ENCODE measurements at places on chromosomes 16 and 17. TPM values are rescaled to one million over a fixed set of nuclear protein-coding genes. Genes with fewer than 3 reads are reported as not detected.

GRCh38 chr17:31582151-31582907 is 190.9 kb downstream of the RAB11FIP4 start:
- no peaks in the 10 kb centered on the region for H3K27me3 ChIP-seq
- H3K27ac ChIP-seq = no peak overlapping the region
- H3K4me3 ChIP-seq = no peak overlapping the region
- H3K36me3 ChIP-seq = no peaks in the 10 kb centered on the region
- H3K4me1 ChIP-seq = no peaks in the 10 kb centered on the region

- peak; percentile 37 for DNase-seq
- H3K27me3 ChIP-seq = peaks cover 60% of the 10 kb centered on the region
- no peaks in the 10 kb centered on the region for H3K36me3 ChIP-seq
Observed at GRCh38 chr17:4785311-4786105, 656 bp downstream of the VMO1 start.

DNA sequence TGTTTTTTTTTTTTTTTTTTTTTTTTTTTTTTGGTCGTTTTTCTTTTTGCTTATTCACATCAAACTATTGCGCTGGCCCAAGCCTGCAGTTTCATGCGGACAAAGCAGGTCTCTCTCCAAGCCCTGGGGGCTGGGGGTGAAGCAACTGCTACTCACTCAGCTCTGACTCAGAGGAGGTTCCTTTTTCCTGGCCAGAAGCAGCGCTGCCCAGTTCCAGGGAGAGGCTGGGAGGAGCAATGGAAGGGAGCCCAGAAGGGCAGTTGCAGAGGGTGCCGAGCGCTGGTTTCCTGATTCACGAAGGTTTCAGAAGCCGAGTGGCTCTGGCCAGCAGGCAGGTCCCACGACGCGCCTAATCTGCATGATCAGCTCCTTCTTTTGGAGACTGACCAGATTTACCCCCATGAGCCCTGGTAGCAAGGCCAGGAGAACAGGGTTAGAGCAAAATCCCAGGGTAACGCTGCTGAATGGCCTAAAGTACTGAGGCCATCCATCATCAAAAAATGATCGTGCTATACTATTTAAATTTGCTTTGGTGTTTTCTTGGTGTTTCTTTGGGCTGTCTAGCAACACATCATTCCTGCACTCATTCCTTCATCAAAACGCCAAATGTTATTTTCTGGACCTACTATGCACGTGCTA is 144.7 kb upstream of the SOX9 start:
- no peaks in the 10 kb centered on the region for H3K36me3 ChIP-seq
- no peaks in the 10 kb centered on the region for H3K4me1 ChIP-seq
- DNase-seq = no peak
- H3K4me3 ChIP-seq = no peak overlapping the region
- peaks cover 2% of the 10 kb centered on the region for H3K27me3 ChIP-seq

DNA sequence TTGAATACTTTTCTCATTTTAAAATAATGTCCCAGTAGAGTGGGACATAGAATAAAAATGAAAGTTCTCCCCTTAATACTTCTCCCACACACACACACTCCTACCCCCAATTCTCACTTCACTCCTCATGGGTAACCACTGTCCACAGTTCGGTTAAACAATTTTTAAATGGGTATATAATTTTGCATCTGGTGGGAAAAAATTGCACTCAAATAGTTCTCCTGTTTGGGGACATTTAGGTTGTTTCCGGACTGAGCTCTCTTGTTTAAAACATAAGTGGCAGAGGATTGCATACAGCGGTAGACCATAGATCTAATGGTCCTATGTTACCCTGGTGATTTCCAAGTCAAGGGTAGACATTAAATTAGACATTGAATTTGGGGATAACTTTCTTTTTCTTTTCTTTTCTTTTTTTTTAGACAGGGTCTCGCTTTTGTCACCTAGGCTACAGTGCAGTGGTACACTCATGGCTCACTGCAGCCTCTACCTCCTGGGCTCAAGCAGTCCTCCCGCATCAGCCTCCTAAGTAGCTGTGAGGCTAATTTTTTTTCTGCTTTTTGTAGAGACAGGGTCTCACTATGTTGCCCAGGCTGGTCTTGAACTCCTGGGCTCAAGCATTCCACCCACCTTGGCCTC is 138.3 kb downstream of the SOCS1 start:
- H3K27me3 ChIP-seq = no peaks in the 10 kb centered on the region
- DNase-seq = no peak
- peaks cover 28% of the 10 kb centered on the region for H3K36me3 ChIP-seq
- H3K4me3 ChIP-seq = no peak overlapping the region

DNA sequence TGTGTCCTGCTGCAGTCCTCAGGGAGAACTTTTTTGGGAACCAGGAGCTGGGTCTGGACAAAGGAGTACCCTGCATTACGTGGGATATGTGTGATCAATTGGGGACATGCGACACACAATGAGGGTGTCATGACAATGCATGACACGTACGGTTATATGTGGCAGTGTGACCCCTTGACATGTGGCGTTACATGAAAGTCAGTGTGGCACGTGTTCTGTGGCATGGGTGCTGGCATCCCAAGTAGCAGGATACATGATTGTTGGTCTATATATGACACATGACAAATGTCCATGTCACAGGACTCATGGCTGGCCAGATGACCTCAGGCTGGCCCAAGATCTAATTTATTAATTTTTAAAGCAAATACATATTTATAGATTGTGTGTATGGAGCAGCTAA is 9.7 kb upstream of the CPNE2 start:
- H3K27ac ChIP-seq = no peak overlapping the region
- peaks cover 15% of the 10 kb centered on the region for H3K36me3 ChIP-seq
- H3K27me3 ChIP-seq = no peaks in the 10 kb centered on the region
- peaks cover 8% of the 10 kb centered on the region for H3K4me1 ChIP-seq
- H3K4me3 ChIP-seq = no peak overlapping the region

DNA sequence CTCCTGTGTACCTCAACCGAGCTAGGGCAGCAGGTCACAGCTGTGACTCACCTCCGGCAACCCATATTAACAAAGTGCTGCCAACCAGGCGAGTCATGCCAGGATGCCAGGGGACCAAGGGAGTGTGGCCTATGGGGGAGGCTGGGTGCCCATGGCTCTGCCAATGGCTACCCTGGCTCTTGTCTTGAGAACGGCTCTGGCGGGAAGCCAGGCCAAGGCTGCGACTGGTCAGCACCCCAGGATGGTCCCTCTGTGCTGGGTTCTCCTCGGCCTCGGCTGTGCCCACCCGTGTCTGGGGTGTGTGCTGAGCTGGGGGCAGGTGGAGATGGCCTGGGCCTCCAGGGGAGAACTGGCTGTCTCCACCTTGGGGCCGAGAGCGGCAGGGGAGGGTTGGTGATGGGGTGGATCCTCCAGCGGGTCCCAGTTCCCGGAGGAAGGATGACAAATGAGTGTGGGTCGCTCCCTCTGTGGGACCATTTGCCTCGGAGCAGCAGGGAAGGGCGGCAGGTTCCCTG is 75.8 kb downstream of the MRC2 start:
- H3K4me1 ChIP-seq = peaks cover 6% of the 10 kb centered on the region
- H3K27me3 ChIP-seq = peaks cover 34% of the 10 kb centered on the region
- peak; percentile 59 for DNase-seq
- no peak overlapping the region for H3K27ac ChIP-seq

- no peak for DNase-seq
- peaks cover 21% of the 10 kb centered on the region for H3K27me3 ChIP-seq
- no peak overlapping the region for H3K27ac ChIP-seq
- H3K4me3 ChIP-seq = no peak overlapping the region
Observed at GRCh38 chr17:13593757-13594156, 8.0 kb downstream of the HS3ST3A1 start.

- no peaks in the 10 kb centered on the region for H3K27me3 ChIP-seq
- no peaks in the 10 kb centered on the region for H3K4me1 ChIP-seq
- H3K4me3 ChIP-seq = no peak overlapping the region
- no peak for DNase-seq
- H3K27ac ChIP-seq = no peak overlapping the region
Observed at GRCh38 chr17:63492940-63493339, 16.1 kb downstream of the ACE start.

- no peaks in the 10 kb centered on the region for H3K36me3 ChIP-seq
- no peak overlapping the region for H3K27ac ChIP-seq
- DNase-seq = no peak
- peaks cover 25% of the 10 kb centered on the region for H3K27me3 ChIP-seq
- no peaks in the 10 kb centered on the region for H3K4me1 ChIP-seq
- no peak overlapping the region for H3K4me3 ChIP-seq
Observed at GRCh38 chr16:26019381-26020242, 327.9 kb downstream of the HS3ST4 start.

- no peaks in the 10 kb centered on the region for H3K27me3 ChIP-seq
- H3K36me3 ChIP-seq = no peaks in the 10 kb centered on the region
- DNase-seq = no peak
Observed at GRCh38 chr17:56289321-56289720, 136.0 kb downstream of the ANKFN1 start.

- no peaks in the 10 kb centered on the region for H3K4me1 ChIP-seq
- DNase-seq = no peak
- no peaks in the 10 kb centered on the region for H3K27me3 ChIP-seq
- H3K27ac ChIP-seq = no peak overlapping the region
- no peak overlapping the region for H3K4me3 ChIP-seq
Observed at GRCh38 chr17:65990593-65990992, 201.3 kb downstream of the CEP112 start.

- peaks cover 7% of the 10 kb centered on the region for H3K4me1 ChIP-seq
- H3K27ac ChIP-seq = no peak overlapping the region
- no peak overlapping the region for H3K4me3 ChIP-seq
- H3K27me3 ChIP-seq = peaks cover 27% of the 10 kb centered on the region
- no peak for DNase-seq
Observed at GRCh38 chr17:19539040-19539399, 5.4 kb downstream of the SLC47A1 start.

GRCh38 chr16:67146523-67147357 is 4.1 kb downstream of the B3GNT9 start:
- H3K4me3 ChIP-seq = no peak overlapping the region
- H3K36me3 ChIP-seq = peaks cover 43% of the 10 kb centered on the region
- no peak for DNase-seq
- no peak overlapping the region for H3K27ac ChIP-seq
- peaks cover 9% of the 10 kb centered on the region for H3K27me3 ChIP-seq
- H3K4me1 ChIP-seq = peaks cover 5% of the 10 kb centered on the region

GRCh38 chr16:3001316-3001715 is 11.4 kb upstream of the CLDN9 start:
- no peaks in the 10 kb centered on the region for H3K27me3 ChIP-seq
- H3K4me3 ChIP-seq = no peak overlapping the region
- no peaks in the 10 kb centered on the region for H3K36me3 ChIP-seq
- H3K4me1 ChIP-seq = no peaks in the 10 kb centered on the region
- no peak overlapping the region for H3K27ac ChIP-seq
- DNase-seq = no peak

DNA sequence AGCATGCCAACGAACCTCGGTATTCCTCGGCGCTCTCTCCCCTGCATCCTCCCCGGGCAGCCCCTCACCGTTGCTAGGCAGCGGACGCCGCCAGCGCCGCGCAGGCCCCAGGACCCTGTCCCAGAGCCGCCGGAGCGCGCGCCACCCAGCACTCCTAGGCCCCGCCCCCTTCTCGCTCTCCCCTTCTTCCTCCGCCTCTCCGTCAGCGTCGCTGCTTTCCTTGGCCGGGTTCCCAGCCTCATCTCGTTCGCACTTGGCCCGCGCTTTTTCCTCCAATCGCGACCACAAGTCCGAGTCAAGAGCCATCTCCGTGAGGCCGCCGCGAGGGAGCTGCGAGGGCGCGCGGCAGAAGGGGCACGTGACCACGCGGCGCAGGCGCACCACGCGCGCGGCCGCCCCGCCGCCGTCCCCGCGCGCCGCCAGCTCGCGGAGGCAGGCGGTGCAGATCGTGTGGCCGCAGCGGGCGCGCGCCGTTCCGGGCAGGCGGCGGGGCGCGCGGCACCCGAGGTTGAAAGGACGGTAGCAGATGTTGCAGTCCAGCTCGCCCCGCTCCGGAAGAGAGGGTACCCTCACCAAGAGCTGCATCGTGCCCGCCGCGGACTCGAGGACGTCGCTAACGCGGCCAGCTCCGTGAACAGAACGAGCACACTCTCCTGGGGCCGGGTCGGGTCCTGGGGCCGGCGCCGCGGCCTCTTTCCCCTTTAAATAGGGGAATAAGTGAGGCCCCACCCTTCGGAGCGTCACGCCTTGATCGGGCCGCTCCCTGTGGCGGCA is at the start of gene RNF227:
RNF227 (minus strand) TSS at position 679 of the 774 bp plus-strand sequence; CDS start at position 585, 94 bp downstream.
- peak within 1 kb of the TSS; percentile 86 for H3K4me3 ChIP-seq
- H3K4me1 ChIP-seq = peaks cover 27% of the 10 kb centered on the region
- DNase-seq = peak; percentile 95
- H3K27me3 ChIP-seq = no peaks in the 10 kb centered on the region
- H3K27ac ChIP-seq = peak within 1 kb of the TSS; percentile 82

- no peak for DNase-seq
- no peaks in the 10 kb centered on the region for H3K36me3 ChIP-seq
- H3K27me3 ChIP-seq = peaks cover 2% of the 10 kb centered on the region
Observed at GRCh38 chr17:80182118-80182844, 12.5 kb downstream of the CARD14 start.

- H3K4me1 ChIP-seq = peaks cover 52% of the 10 kb centered on the region
- DNase-seq = peak; percentile 65
- no peaks in the 10 kb centered on the region for H3K27me3 ChIP-seq
- peaks cover 9% of the 10 kb centered on the region for H3K36me3 ChIP-seq
- peak overlapping the region; percentile 94 for H3K4me3 ChIP-seq
Observed at GRCh38 chr16:53504665-53505064, 1.7 kb upstream of the AKTIP start.

DNA sequence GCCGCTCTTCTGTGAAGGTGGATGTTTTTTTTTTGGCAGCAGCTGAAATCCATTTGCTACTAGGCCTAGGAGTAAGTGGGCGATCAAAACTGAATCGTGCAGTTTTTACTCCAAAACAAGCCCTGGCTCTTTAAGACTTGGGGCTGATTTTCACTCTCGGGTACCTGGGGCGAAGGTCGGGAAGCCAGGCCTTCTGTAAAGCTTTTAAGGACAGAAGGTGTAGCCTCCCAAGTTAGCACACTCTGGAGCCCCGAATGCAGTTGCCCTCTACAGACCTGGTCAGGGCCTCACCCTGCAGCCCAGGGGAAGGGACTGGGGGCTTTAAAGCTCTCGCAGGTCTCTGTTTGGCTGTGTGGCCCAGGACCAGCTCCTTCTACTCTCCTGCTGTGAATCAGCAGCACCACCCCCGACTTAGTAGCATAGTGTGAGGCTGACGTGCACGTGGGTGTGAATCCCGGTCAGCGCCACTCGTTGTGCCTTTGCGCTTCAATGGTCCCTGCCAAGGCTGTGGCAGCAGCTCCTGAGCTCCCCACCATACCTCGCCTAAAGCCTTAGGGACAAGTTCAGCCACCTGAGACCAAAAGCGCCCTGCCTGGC is 49.9 kb downstream of the TMEM235 start:
- DNase-seq = no peak
- H3K4me3 ChIP-seq = no peak overlapping the region
- peaks cover 7% of the 10 kb centered on the region for H3K4me1 ChIP-seq
- no peaks in the 10 kb centered on the region for H3K27me3 ChIP-seq
- H3K27ac ChIP-seq = no peak overlapping the region

GRCh38 chr17:53142890-53143289 is 679.8 kb upstream of the KIF2B start:
- H3K27me3 ChIP-seq = no peaks in the 10 kb centered on the region
- no peak overlapping the region for H3K27ac ChIP-seq
- no peak for DNase-seq
- H3K4me1 ChIP-seq = no peaks in the 10 kb centered on the region
- H3K36me3 ChIP-seq = no peaks in the 10 kb centered on the region

Gene CBX2
- 4.2 TPM for total RNA-seq

Gene CD300H
- total RNA-seq = not detected

Gene MT1G
- total RNA-seq = 14.7 TPM

Gene CBFA2T3
- 0.30 TPM for total RNA-seq

Gene NOL3
- total RNA-seq = 17.5 TPM

Gene RSKR
- total RNA-seq = 21.4 TPM

Gene KCNJ12
- total RNA-seq = not detected

Gene DNAAF8
- total RNA-seq = 0.11 TPM

Gene CTRB2
- not detected for total RNA-seq
